Stimulated activated CD8-positive, alpha-beta memory T cell treated with anti-CD3 and anti-CD28 coated beads, Interleukin-7, amount 100 ng/mL, for 1 hour (primary cell): ENCODE measurements at places on chromosomes 2 and 18.

- no peak for DNase-seq
Measured at GRCh38 chr2:177984749-177985148, 87.8 kb downstream of the PDE11A start.

- DNase-seq, result no peak
Measured at GRCh38 chr2:227472265-227473121, 537 bp downstream of the AGFG1 start.

GRCh38 chr2:9474361-9475057, at the start of gene IAH1:
Gene IAH1 (plus strand): TSS chr2:9474551. CDS start chr2:9474567, 16 bp downstream.
- peak; percentile 48 for DNase-seq

GRCh38 chr2:183255411-183255810, 131.2 kb downstream of the NUP35 start:
- no peak for DNase-seq

- DNase-seq, result no peak
Measured at GRCh38 chr2:105867587-105867986, 122.9 kb downstream of the NCK2 start.

DNA sequence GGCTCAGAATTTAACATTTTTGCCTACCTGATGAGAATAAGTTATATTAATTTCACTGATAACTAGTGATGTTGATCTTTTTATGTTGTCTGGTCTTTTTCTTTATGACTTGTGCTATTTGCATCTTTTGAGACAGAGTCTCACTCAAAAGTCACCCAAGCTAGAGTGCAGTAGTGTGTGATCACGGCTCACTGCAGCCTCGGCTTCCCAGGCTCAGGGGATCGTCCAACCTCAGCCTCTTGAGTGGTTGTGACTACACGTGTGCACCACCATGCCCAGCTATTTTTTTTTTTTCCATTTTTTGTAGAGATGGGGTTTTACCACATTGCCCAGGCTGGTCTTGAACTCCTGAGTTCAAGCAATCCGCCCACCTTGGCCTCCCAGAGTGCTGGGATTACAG, 7.5 kb downstream of the SMCHD1 start:
- DNase-seq, result no peak

GRCh38 chr18:48194591-48195181, 214.5 kb downstream of the ZBTB7C start:
- no peak for DNase-seq

GRCh38 chr2:191927319-191927867, 80.5 kb upstream of the CAVIN2 start:
- no peak for DNase-seq

DNA sequence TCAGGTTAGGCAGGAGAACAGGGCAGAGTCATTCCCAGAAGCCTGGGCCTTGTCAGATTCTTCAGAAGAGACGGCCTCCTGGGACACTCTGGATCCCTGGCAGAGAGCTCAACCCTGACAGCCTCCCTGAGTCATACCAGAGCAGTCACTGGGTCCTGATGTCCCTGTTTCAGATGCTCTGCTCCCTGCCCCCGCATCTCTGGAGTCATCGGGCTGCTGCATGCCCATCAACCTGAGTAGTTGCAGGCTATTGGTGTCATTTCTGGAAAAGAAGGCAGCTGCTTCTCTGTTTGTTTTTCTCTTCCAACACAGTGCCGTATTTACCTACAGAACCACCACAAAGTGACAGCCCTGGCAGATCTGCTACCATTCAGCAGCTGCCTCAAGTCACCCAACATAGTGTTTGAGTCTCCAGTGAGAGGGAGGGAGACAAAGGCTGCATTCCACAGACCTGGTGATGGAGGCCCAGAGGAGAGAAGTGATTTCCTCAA, 145.1 kb downstream of the B3GNT2 start:
- no peak for DNase-seq

DNA sequence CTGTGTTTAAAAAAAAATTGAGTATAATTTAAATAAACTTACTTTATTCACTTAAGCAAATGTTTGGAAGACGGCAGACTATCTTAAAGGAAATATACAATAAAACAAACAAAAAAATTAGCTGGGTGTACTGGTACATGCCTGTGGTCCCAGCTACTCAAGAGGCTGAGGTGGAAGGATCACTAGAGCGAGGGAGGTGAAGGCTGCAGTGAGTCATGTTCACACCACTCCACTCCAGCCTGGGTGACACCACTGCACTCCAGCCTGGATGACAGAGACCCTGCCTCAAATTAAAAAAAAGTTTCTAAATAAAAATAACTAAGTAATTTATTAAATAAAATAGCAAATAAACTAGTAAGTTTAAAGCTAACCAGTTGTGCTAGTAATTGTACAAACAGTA, 7.5 kb downstream of the PUM2 start:
- DNase-seq, result no peak

- no peak for DNase-seq
Measured at GRCh38 chr18:57889841-57890240, 86.7 kb upstream of the ATP8B1 start.

- DNase-seq, result no peak
Measured at GRCh38 chr2:199302851-199303250, 154.9 kb downstream of the SATB2 start.

GRCh38 chr2:230443541-230443940, 27.5 kb downstream of the SP100 start:
- no peak for DNase-seq

DNA sequence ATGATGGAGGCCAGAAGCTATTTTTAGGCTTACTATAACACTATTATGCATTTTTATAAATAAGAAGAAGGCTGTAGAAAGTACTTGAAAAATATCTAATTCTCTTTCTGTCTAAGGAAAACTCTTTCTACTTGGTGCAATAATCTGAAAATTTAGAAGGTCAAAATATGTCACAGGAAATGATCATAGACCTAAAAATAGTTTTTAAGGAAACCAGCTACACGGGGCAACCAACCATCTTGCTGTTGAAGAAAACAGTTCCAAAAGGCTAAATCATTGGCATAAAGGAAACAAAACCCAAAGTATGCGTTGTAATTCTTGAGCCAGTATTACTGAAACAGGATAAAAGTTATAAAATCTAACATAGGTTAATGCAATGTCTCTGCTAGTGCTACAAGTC, 40.2 kb downstream of the SOCS6 start:
- no peak for DNase-seq

GRCh38 chr2:217392930-217393584, 533.2 kb upstream of the TNP1 start:
- no peak for DNase-seq

DNA sequence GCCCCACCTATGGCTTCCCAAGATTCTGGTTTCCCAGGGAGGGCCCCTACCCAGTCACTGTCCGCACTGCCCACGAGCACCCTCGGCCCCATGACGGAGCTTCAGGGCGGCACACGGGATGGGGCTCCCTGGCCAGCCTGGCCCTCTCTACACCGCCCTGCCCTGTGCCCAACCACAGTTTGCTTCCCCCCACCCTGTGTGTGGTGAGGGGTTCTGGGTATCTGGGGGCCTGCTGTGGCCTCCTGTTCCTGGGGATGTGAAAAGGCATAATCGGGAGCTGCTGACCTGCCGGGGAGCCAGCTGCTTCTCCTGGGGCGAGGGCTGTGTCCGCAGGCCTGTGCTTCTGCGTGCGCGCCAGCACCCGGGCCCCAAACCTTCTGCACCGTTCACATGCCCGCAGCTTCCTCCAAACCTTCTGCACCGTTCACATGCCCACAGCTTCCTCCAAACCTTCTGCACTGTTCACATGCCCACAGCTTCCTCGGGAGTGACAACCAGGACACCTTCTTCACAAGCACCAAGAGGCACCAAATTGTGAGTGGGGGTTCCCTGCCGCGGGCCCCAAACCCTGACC, 12.4 kb downstream of the ANO7 start:
- no peak for DNase-seq

DNA sequence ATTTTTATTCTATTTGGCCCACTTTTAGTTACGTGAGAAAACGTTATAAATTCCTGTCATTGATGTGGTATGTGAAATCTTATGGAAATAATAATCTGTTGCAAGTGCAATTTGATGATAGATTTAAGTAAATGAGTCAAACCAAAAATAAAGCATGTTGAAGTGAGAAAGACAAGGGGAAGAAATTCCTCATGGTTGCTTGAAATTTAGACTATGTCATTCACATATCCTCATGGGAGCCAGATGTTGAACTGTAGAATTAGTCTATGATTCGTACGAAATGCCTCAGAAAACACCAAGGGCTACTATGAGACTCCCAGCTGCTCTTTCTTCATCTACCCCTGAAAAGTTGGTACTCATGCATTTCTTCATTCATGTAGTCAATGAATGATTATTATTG, 55.7 kb downstream of the KLHL14 start:
- no peak for DNase-seq

GRCh38 chr2:79620679-79621078, 107.8 kb downstream of the CTNNA2 start:
- DNase-seq, result no peak

- no peak for DNase-seq
Measured at GRCh38 chr2:80078290-80079036, 226.1 kb downstream of the LRRTM1 start.

DNA sequence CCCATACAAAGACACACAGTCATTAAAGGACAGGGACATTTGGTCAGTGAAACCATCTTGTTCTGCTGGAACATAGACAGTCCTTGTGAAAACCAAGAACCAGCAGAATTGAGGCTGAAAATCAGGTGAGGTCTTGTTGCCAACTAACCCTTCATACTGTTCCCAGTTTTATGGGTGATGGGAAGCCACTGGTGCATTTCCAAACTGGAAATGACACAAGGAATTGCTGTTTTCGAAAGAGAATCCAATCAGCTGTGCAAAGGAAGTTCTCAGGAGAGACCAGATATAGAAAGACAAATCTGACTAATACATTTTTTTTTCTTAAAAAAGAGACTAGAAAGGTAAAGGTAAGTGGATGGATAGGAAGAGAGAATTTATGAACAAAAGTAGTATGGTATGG, 948.2 kb downstream of the TSN start:
- DNase-seq, result no peak

DNA sequence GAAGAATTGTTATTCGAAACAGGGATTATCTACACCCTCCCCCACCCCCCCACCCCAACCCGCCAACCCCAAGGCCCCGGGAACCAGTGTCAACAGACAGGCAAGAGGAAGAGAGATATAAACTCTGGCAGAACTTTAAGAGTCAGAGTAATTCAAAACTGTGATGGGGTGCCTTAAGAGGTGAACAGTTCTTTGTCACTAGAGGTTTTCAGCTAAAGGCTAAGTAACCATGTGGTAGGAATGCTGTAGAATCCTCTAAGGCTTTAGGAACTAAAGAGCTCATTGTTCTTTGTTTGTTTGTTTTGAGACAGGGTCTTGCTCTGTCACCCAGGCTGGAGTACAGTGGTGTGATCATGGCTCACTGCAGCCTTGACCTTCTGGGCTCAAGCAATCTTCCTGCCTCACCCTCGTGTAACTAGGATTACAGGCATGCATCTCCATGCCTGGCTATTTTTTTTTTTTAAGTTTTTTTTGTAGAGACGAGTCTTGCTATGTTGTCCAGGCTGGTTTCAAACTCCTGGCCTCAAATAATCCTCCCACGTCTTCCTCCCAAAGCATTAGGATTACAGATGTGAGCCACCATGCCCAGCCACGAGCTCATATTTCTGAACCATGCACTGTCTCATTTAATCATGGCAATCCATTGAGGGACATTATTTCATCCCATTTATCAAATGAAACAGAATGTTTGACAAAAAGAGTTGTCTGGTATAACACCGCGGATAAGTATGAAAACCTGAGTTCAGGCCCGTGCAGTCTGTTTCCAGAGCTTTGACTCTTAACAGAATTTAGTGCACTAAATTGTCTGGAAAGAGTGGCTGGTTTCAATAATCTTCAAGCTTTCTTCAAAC, 20.8 kb upstream of the TMEM17 start:
- DNase-seq, result no peak

GRCh38 chr18:50879302-50880118, 592 bp downstream of the ME2 start:
- DNase-seq, result peak; percentile 6

GRCh38 chr2:104872866-104873688, 19.2 kb downstream of the POU3F3 start:
- no peak for DNase-seq

DNA sequence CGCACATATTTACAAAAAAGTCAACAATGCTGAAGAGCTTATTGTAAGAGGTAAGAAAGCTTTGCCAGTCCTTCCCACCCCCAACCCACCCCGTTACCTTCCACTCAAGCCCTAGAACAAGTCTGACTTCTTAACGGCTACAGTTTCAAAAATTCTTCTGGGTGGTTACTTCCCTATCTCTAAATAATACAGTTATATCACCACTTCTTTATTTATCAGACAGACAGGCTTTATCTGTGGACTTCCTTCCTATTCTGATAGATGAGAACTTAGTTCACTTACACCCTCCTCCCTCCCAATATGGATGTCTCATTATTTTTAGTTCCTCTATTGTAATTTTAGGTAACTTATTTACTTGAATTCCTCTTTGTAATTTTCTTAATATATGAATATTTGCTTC, 26.7 kb upstream of the ACTR3 start:
- DNase-seq, result no peak

DNA sequence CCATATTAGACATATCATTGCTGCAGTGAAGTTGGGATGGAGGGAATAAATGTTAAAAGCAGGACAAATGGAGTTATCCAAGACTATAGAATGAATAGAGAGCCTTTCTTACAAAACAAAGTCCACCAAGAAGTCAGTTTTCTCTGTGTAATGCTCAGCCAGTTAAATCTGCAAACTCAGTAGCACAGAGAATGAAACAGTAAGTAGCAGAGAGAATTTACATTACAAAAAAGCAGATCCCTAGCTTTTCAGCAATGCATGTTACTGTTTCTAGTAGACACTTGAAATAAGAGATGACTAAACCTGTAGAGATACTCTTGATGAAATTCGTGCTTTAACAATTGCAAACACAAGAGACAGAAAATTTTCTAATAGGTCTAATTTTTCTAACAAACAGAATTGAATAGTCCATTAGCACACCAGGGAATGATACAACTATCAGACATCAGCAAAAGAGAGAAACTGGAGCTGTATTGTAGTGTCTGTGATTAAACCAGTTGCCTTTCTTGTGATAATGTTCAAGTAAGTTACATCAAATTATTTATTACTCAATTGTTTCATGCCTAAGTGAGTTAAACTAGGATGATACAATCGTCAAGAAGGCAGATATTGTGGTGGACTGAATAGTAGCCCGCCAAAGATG, 322.2 kb upstream of the DDX18 start:
- no peak for DNase-seq

DNA sequence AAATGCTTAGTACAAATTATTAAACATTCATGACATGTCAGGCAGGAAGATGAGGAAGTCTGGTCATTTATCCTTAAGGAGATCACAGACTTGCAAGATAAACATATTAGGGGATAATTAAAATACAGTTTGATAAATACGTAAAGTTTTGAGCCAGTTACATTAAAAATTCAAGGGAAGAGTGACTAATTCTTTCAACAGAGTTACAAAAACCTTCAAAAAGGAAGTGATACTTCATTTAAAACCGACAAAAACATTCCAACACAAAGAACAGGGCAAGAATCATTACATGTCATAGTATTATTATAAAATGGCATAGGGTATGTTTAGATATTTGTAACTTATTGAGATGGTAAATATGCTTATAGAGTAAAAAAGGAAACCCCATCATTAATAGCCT, 636.0 kb downstream of the NR4A2 start:
- DNase-seq, result no peak

DNA sequence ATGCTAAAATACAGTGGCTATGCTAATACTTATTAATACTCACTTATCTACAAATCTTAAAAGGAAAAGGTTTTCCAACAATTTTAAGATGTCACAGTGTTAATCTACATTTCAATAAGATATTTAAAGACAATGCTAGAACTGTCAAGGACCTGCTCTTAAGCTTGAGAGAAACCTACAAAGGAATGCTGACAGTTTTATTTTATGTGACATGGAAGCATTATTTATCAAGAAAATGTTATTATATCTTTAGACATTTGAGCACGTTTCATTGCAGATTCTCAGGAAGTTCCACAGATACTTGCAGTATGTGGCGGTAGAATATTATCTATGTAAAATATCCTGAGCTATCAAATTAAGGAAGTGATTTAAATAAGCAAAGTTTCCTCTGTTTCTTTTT, 1255.7 kb upstream of the ZEB2 start:
- no peak for DNase-seq
